ENCODE measurements at places on chromosomes 5 and 9. TPM values are rescaled to one million over a fixed set of nuclear protein-coding genes. Genes with fewer than 3 reads are reported as not detected.

Gene STC2
- total RNA-seq = 22.8 TPM

Gene PRUNE2
- 0.27 TPM for total RNA-seq

Gene CD74
- total RNA-seq = 445 TPM

Gene SPINK7
- total RNA-seq = not detected

Gene MSMP
- total RNA-seq = 0.41 TPM

Gene PTGDS
- not detected for total RNA-seq

Gene GRM6
- total RNA-seq = not detected

Gene KCNIP1
- not detected for total RNA-seq

Gene DBH
- total RNA-seq = not detected

Gene SMIM32
- not detected for total RNA-seq

Gene HMGCS1
- 232 TPM for total RNA-seq

GRCh38 chr5:9118852-9119251, 427.0 kb downstream of the SEMA5A start:
- no peaks in the 10 kb centered on the region for H3K4me1 ChIP-seq
- H3K36me3 ChIP-seq = no peaks in the 10 kb centered on the region
- no peak for DNase-seq
- no peak overlapping the region for H3K4me3 ChIP-seq
- H3K27ac ChIP-seq = no peak overlapping the region

GRCh38 chr9:69611221-69611620, 61.0 kb downstream of the APBA1 start:
- H3K36me3 ChIP-seq = no peaks in the 10 kb centered on the region
- no peaks in the 10 kb centered on the region for H3K4me1 ChIP-seq
- H3K27me3 ChIP-seq = peaks cover 15% of the 10 kb centered on the region
- no peak for DNase-seq
- H3K4me3 ChIP-seq = no peak overlapping the region
- H3K27ac ChIP-seq = no peak overlapping the region

- no peaks in the 10 kb centered on the region for H3K27me3 ChIP-seq
- no peaks in the 10 kb centered on the region for H3K36me3 ChIP-seq
- DNase-seq = no peak
Measured at GRCh38 chr9:82560457-82560904, 502.5 kb downstream of the RASEF start.

GRCh38 chr9:97556721-97557605, 55.5 kb downstream of the TMOD1 start:
- no peak overlapping the region for H3K27ac ChIP-seq
- no peak for DNase-seq
- no peaks in the 10 kb centered on the region for H3K36me3 ChIP-seq
- no peak overlapping the region for H3K4me3 ChIP-seq
- peaks cover 9% of the 10 kb centered on the region for H3K4me1 ChIP-seq

DNA sequence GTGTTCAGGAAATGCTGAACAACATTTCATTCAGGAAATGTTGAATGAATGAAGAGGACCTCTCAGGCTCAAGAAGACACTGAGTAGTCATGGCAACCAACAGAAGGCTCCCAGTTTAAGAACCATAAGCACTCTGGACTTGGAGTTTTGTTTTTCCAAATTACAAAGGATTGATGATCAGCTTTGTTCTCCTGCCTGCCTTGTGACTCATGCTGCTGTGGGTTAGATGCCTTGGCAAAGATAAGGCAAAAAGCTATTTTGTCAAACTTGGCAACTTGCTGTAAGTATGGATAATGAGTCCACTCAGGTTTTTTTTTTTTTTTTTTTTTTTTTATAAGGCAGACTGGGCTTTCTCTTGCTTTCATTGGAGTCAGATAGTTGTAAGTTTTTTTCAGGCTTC, 365.0 kb downstream of the TMEM232 start:
- H3K4me3 ChIP-seq = no peak overlapping the region
- no peaks in the 10 kb centered on the region for H3K36me3 ChIP-seq
- no peaks in the 10 kb centered on the region for H3K4me1 ChIP-seq
- no peak overlapping the region for H3K27ac ChIP-seq

DNA sequence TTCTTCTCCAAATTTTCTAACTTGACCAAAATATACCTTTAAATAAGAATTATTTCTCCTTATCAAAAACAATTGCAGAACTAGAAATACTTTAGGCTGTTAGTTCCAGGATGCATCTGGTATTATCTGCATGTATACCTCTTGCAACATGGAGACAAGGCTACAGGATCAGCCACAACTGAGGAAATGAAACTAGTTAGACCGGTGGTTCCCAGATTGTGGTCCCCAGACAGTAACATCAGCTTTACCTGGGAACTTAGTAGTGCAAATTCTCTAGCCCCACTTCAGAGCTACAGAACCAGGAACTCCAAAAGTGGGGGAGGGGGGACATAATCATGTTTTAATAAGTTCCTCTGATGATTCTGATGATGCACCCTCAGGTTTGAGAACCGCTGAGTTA, 61.6 kb upstream of the C9orf72 start:
- DNase-seq = no peak
- no peak overlapping the region for H3K27ac ChIP-seq
- H3K4me3 ChIP-seq = no peak overlapping the region
- no peaks in the 10 kb centered on the region for H3K36me3 ChIP-seq
- H3K27me3 ChIP-seq = peaks cover 5% of the 10 kb centered on the region
- H3K4me1 ChIP-seq = no peaks in the 10 kb centered on the region

- no peak overlapping the region for H3K4me3 ChIP-seq
- no peaks in the 10 kb centered on the region for H3K36me3 ChIP-seq
- H3K4me1 ChIP-seq = no peaks in the 10 kb centered on the region
- H3K27me3 ChIP-seq = no peaks in the 10 kb centered on the region
- H3K27ac ChIP-seq = no peak overlapping the region
Measured at GRCh38 chr9:118630931-118631595, 738.2 kb downstream of the BRINP1 start.

DNA sequence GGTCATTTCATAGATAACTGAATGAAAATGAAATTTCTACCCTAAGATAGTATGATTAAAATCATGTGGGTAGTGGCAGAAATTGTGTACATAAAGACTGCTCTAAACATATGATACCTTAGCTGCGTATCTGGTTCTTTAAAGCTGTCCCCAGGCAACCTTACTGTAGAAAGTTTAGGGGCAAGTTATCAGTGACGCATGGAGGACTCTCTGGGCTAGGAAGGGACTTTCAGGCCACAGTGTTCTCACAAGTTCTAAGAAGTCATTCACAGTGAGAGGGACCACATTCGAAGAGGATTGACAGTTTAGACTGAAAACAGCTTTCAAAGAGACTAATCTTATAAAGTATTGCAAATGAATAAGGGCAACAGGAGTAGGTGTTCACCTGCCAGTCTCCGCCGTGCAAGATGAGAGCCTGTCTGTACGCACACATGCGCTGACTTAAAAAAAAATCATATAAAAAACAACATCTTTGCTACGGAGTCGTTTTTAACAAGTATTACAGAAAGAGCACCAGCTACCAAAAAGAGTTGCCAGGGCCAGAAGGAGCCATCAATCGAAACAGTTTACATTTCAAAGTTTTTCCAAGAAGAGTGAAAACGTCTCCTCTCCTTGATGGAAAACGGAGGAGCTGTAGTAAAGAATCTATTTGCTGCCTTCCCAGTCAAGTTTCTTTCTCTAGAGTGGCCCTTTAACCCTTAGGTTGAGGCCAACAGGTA, 146.3 kb downstream of the CETN3 start:
- H3K4me1 ChIP-seq = no peaks in the 10 kb centered on the region
- no peak overlapping the region for H3K4me3 ChIP-seq
- no peak for DNase-seq
- H3K27me3 ChIP-seq = no peaks in the 10 kb centered on the region
- no peaks in the 10 kb centered on the region for H3K36me3 ChIP-seq
- H3K27ac ChIP-seq = no peak overlapping the region

DNA sequence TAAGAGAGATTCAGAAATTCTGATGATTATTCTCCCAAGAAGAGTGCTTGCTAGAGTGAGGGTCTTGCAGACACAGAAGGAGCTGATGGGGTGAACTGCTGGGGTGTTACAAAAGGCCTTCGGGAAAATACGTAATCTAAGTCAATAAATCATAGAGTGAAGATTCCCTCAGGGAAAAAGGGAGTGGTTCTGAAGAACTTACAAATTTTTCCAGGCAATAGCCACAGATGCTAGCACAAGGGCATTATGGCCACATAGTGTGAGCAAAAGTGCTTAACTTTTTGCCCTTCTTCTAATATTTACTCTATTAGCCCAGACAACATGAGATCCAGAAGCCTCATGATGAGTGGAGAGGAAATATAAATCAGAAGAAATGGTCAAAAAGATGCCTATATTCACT, 137.3 kb downstream of the TMC1 start:
- H3K27ac ChIP-seq = no peak overlapping the region
- H3K4me1 ChIP-seq = no peaks in the 10 kb centered on the region
- H3K4me3 ChIP-seq = no peak overlapping the region
- no peaks in the 10 kb centered on the region for H3K36me3 ChIP-seq
- DNase-seq = no peak
- H3K27me3 ChIP-seq = peaks cover 13% of the 10 kb centered on the region

DNA sequence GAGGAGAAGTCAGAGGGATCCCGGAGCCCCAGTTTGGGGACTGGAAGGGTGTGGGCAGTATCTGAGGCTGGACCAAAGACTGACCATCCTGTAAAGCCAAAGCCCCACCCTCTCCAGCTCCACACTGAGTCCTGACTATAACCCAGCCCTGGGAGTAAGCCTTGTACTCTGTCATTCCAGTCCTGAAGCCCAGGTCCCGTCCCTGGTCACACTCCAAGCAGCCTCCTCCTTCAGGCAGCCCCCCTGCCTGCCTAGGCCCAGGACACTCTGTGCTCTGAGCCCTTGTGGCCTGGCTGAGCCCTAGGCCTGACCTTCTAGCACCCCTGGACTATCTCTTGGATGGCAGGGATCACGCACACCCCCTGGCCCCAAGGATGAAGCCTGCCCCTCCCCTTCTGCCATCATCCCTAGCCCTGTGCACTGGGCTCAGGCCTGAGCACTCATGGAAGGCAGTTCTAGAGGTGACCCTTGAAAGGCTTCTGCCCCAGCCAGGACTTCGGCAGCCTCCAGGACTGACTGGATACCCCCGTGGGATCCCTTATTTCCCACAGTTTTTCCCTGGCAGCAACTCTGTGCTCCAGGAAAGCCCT, 28.0 kb upstream of the ENHO start:
- no peak for DNase-seq
- no peaks in the 10 kb centered on the region for H3K36me3 ChIP-seq
- peaks cover 4% of the 10 kb centered on the region for H3K27me3 ChIP-seq
- no peaks in the 10 kb centered on the region for H3K4me1 ChIP-seq
- H3K4me3 ChIP-seq = no peak overlapping the region

DNA sequence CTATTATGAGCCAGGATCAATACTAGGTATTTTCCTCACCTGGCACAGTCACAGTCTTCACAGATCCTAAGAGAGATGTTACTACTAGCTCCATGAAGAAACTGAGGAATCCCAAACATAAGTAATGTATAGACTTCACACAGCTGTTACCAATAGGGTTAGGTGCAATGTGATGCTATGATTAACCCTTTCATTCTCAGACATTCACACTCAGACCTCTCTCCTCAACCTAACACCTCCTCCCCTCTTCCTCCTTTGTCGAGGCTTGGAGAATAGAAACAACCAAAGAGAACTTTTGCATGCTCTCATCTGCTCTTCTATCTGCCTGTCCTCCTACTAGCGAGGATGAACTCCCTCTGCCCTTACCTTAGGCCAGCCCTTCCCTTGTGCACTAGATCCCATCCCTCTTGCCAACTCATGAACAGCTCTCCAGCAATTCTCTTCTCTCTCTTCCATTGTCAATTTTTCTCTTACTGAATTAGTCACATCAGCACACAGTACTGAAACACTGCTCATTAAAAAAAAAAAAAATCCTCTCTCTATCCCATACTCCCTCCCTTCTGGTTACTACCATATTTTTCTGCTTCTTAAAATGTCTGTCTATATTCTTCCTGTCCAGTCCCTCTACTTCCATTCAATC, 47.7 kb downstream of the MAPKAP1 start:
- H3K27ac ChIP-seq = no peak overlapping the region
- H3K4me1 ChIP-seq = peaks cover 7% of the 10 kb centered on the region
- peaks cover 26% of the 10 kb centered on the region for H3K36me3 ChIP-seq
- H3K4me3 ChIP-seq = no peak overlapping the region
- no peaks in the 10 kb centered on the region for H3K27me3 ChIP-seq

GRCh38 chr9:125970340-125970739, 223.2 kb downstream of the PBX3 start:
- no peak overlapping the region for H3K27ac ChIP-seq
- H3K27me3 ChIP-seq = no peaks in the 10 kb centered on the region
- H3K4me1 ChIP-seq = no peaks in the 10 kb centered on the region

- peaks cover 72% of the 10 kb centered on the region for H3K36me3 ChIP-seq
- peaks cover 42% of the 10 kb centered on the region for H3K4me1 ChIP-seq
- no peak for DNase-seq
Measured at GRCh38 chr9:135906291-135907005, 898 bp downstream of the CAMSAP1 start.

- no peaks in the 10 kb centered on the region for H3K27me3 ChIP-seq
- H3K36me3 ChIP-seq = no peaks in the 10 kb centered on the region
- H3K4me1 ChIP-seq = no peaks in the 10 kb centered on the region
- no peak overlapping the region for H3K27ac ChIP-seq
Measured at GRCh38 chr5:122516432-122516743, 204.4 kb downstream of the SNCAIP start.

DNA sequence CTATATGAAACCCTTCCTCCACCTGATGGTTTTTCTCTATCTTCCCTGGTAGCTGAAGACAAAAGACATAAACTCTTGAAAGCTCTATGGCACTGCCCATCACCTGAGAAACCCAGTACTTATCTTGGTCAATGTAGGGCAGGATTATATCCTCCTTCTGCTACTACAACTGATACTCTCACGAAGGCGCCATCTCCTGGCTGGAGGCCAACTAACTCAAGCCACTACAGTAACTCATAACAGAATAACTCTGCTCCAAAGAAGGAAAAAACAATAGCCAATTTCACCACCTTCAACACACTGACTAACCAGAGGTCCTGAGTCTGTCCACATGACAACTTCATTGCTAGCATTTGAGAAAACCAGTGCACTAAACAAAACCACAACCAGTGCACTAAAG, 409.2 kb downstream of the CETN3 start:
- no peak overlapping the region for H3K4me3 ChIP-seq
- H3K36me3 ChIP-seq = no peaks in the 10 kb centered on the region
- no peak for DNase-seq
- H3K4me1 ChIP-seq = no peaks in the 10 kb centered on the region
- H3K27me3 ChIP-seq = no peaks in the 10 kb centered on the region
- H3K27ac ChIP-seq = no peak overlapping the region

GRCh38 chr5:40485021-40485998, 194.4 kb upstream of the PTGER4 start:
- DNase-seq = no peak
- peak overlapping the region; percentile 28 for H3K27ac ChIP-seq
- no peaks in the 10 kb centered on the region for H3K36me3 ChIP-seq
- no peak overlapping the region for H3K4me3 ChIP-seq

DNA sequence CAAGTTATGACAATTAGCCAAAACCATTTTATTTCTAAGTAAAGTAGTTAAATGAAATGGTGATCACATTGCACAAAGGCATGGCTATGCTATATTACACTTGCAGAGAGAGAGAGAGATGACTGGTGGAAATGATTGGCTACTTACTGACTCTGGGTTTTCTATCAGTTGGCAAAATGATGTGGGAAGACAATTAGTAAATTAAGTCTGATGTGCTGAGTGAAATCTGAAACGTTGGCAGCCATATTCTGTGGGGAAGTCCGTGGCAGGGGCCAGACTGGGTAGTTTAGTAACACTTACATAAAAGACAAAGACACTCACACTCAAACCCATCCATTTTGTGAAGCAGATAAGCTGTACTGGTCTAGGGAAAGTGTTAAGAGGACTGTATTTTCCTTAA, 61.6 kb downstream of the ANXA1 start:
- no peak for DNase-seq
- H3K27ac ChIP-seq = no peak overlapping the region
- no peak overlapping the region for H3K4me3 ChIP-seq
- H3K27me3 ChIP-seq = peaks cover 9% of the 10 kb centered on the region

All from activated T-helper 2 cell treated with anti-CD3 and anti-CD28 coated beads, Interferon-gamma antibody, Interleukin-2, Interleukin-4, amounts not matched to agents 10 μg/mL and 5 μg/mL and 100 μg/mL, durations not matched to agents 14 hours and 24 hours and 36 hours (primary cell).